ENCODE measurements at places on chromosomes 11 and 22.

- DNase-seq = no peak
Measured at GRCh38 chr22:47051441-47052071, 289.1 kb downstream of the TBC1D22A start.

DNA sequence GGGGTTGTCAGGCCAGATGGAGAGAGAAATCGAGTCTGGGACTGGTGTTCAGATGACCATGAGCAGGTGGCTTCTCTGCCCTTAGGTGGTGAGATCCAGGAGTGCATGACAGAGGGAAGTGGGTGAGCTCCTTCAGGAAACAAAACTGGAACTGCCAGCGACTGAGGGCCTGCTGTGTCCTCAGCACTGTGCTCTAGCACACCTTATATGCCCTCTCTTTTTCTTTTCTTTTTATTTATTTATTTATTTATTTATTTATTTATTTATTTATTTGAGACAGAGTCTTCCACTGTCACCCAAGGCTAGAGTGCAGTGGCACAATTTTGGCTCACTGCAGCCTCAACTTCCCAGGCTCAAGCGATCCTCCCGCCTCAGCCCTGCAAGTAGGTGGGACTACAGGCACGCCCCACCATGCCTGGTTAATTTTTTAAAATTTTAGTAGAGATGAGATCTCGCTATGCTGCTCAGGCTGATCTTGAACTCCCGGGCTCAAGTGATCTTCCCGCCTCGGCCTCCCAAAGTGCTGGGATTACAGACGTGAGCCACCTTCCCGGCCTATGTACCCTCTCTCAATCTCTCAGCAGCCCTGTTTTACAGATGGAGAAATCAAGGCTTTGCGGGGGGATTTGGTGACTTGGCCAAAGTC is 14.8 kb upstream of the RASD2 start:
- no peak for DNase-seq

DNA sequence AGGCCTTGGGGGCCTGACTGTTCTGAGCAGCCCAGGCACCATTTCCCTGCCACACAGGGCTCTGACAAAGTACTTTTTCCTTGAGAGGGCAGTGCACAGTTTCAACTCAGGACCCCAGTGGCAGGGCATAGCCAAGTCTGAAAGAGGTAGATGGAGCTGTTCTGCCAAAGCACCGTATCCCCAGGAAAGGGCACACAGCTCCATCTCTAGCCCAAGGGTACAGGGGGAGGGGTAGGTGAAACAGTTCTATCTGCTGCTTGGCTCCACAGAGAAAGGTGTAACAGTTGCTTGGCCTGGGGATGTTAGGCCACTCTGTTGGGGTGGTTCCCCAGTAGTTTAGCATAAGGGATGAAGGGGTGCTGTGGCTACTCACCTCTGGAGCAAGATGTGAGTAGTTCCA is 47.8 kb downstream of the GDPD4 start:
- no peak for DNase-seq

DNA sequence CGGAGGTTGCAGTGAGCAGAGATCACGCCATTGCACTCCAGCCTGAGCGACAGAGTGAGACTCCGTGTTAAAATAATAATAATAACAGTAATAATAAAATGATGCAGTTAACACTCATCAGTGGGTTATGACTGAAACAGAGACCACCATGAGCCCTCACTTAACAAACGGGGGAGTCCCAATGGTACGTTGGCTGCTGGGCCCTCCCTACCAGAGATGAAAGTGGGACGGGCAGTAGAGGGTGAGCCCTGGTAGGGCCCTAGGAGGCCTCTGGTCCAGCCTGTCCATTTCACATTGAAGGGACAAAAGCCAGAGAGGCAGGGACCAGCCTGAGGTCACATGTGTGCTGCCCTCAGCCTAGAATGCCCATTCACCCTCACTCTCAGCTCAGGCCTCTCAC is 13.7 kb upstream of the KIAA0930 start:
- no peak for DNase-seq

- no peak for DNase-seq
Measured at GRCh38 chr11:1371377-1371776, 18.4 kb upstream of the BRSK2 start.

GRCh38 chr11:103050351-103050750 is 41.6 kb downstream of the DCUN1D5 start:
- no peak for DNase-seq

DNA sequence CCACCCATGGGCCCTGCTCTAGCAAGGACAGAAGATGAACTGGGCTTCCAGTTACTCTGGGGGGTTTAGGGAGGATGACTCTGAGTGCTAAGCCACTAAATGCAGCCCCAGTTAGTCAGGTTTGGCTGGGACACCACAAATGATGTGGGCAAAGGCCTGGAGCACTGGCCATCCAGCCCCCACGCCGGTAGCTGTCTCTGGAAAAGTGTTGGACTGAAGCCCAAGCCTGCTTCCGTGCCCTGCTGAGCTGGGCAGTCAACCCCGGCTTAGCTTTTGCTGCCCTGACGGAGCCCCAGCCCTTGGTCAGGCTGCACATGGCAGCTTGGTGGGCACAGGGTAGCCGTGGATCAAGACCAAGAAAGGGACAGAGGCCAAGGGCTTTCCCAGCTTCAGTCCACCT is 5.7 kb upstream of the GSTP1 start:
- no peak for DNase-seq
